ENCODE measurements at places on chromosomes 12 and 14. TPM values are rescaled to one million over a fixed set of nuclear protein-coding genes. Genes with fewer than 3 reads are reported as not detected.
A peak's percentile ranks its signal among the peaks of the same experiment; 100 is the strongest.

GRCh38 chr14:37202812-37203211, 5.1 kb downstream of the MIPOL1 start:
- no peak for DNase-seq

GRCh38 chr12:30934811-30935210, 8.3 kb downstream of the TSPAN11 start:
- no peak for DNase-seq

DNA sequence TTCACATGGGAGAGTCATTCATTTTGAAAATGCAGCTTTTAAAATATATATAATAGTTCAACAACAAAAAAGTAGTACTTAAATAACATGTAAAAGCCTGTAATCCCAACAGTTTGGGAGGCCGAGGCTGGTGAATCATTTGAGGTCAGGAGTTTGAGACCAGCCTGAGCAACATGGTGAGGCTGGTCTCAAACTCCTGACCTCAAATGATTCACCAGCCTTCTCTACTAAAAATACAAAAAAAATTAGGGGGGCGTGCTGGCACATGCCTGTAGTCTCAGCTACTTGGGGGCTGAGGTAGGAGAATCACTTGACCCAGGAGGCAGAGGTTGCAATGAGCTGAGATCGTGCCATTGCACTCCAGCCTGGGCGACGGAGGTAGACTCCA, 256.3 kb upstream of the RGS6 start:
- DNase-seq, result no peak

DNA sequence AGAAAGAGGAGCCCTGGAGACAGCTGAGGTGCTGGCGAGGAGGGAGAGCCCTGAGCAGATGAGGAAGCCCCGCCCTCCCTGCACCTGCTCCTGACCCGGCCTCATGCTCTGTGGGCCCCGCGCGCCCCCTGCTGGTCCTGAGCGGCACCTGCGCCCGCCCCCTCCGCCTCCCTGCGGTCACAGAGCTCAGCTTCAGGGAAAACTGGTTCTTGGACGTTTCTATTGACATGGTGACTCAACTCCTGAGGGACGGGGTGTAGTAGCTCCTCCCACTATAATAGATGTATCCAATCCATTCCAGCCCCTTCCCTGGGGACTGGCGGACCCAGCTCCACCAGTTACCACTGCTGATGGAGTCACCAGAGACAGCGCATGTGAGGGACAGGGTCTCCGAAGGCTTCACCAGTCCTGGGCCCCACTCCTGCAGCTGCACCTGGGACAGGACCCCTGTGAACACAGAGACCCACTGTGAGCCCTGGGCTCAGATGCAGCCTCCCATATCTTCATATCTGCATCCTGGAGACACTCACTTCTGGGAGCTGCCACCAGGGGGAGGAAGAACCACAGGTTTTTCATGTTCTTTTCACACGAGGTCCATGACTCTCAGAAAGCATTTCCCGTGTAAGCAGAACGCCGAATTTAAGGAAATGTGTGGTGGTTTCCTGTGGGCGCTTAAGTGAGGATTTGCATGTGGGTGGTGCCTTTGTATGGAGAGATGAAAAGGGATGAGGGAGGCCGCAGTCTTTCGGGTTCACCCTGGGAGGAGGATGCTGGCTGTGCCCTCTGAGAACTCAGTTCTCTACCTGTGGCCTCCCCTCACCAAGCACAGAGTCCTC, 1346.4 kb downstream of the TMEM121 start:
- peak; percentile 79 for DNase-seq

- DNase-seq, result no peak
Observed at GRCh38 chr12:59452259-59452658, 143.6 kb upstream of the SLC16A7 start.

- no peak for DNase-seq
Observed at GRCh38 chr12:114767906-114768722, 84.1 kb upstream of the TBX3 start.

GRCh38 chr14:90732718-90733117, 83.5 kb downstream of the TTC7B start:
- no peak for DNase-seq

- DNase-seq, result peak; percentile 34
Observed at GRCh38 chr14:68939181-68939892, 39.8 kb downstream of the ACTN1 start.

- DNase-seq, result peak; percentile 69
Observed at GRCh38 chr12:112906712-112907414, at the start of gene OAS1. Gene OAS1 (plus strand): TSS chr12:112906962. CDS start chr12:112907040, 78 bp downstream.

- no peak for DNase-seq
Observed at GRCh38 chr14:50600849-50601248, 40.9 kb downstream of the ATL1 start.

- no peak for DNase-seq
Observed at GRCh38 chr14:90424075-90424474, 27.2 kb downstream of the CALM1 start.

DNA sequence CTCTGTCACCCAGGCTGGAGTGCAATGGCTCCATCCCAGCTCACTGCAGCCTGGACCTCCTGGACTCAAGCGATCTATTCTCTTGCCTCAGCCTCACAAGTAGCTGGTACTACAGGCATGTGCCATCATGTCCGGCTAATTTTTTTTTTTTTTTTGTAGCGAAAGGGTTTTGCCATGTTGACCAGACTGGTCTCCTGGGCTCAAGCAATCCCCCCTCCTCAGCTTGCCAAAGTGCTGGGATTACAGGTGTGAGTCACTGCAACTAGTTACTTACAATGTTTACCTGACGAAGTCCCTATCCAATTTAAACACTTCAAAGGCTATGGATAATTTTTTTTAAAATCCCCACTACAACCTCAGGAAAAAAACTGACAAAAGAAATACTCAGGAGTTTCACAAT, 1.8 kb downstream of the KRR1 start:
- no peak for DNase-seq

DNA sequence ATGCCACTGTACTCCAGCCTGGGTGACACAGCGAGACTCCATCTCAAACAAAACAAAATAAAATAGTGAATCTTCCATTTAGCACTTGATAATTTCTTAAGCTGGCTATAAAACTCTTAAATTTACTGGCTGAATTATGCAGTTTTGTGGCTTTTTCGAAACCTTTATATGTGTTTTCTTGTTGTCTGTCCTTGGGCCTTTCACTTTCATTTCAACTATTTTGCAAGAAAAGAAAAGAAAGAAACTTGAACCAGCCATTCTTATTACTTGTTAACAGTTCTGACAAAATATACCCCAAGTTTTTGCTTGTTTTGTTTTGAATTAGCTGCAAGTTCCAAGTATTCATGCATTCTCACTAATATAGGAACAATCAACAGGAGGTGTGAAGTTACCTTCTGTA, 42.8 kb downstream of the PRICKLE1 start:
- DNase-seq, result no peak

DNA sequence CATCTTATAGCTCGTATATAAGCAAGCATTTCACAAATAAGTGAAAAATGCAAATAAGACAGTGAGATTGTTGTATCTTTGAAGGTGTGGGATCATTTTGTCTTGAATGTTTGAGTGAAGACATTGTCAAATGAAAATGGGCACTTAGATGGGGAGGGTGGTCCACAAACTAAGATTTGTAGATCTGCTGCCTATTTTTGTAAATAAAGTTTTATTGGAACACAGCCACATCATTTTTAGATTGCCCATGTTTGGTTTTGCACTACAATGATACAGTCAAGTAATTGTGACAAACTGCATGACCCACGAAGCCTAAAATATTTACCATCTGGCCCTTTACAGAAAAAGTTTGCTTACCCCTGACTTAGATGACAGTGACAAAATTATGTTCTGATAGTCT, 156.7 kb downstream of the PAH start:
- DNase-seq, result no peak

DNA sequence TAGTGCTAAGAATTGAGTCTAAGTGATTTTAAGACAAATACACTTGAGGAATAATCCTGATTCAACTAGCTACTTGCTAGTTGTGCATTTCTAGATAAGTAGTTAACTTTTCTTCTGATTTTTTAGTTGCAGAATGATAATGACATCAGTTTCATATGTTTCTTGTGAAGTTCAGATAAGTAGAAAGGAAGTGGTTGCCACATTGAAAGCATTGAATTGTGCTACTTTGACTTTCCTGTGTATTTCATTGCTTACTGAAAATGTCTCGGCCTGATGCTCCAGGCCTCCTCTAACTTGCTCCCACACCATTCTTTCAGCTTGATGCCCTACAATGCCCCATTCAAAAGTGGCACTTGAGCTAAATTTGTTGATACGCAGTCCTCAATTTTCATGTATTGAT, 980.0 kb downstream of the TMTC2 start:
- DNase-seq, result no peak

DNA sequence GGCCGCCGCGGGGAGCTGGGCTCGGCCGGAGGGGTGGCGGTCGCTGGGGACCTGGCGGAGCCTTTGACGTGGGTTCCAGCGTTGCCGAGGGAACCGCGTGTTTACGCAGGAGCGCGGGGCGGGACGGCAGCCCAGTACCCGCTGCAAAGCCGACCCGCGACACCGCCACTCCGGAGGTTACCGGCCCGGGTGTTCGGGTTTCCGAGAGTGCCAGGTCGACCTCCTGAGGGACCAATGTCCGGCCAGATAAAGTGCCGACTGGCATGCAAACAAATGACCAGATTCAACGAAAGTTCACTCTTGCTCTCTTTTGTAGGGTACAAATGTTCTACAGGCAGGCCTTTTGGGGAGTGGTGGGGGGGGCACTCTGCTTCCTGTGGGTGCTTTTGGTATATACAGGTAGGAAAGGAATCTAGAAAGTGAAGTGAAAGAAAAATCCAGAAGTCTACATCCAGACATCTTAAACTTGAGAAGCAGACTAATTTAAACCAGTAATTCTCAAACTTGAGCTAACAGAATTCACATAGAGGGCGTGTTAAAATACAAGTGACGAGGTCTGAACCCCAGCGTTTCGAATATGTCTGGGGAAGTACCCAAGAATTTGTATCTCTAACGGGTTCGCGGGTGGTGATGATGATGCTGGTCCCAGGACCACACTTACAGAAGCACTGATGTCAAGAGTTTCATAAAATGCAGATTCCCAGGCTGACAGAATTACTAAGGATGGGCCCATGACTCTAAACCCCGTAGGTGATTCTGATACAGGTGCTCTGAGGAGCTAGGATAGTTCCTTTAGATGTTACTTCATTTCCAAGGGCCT, at the start of gene GPR135:
Gene GPR135 (minus strand): TSS at position 65 of the 820 bp plus-strand sequence. CDS start 154 bp downstream, outside the sequence.
- DNase-seq, result no peak

- DNase-seq, result no peak
Observed at GRCh38 chr12:108123402-108123801, 5.7 kb upstream of the WSCD2 start.

DNA sequence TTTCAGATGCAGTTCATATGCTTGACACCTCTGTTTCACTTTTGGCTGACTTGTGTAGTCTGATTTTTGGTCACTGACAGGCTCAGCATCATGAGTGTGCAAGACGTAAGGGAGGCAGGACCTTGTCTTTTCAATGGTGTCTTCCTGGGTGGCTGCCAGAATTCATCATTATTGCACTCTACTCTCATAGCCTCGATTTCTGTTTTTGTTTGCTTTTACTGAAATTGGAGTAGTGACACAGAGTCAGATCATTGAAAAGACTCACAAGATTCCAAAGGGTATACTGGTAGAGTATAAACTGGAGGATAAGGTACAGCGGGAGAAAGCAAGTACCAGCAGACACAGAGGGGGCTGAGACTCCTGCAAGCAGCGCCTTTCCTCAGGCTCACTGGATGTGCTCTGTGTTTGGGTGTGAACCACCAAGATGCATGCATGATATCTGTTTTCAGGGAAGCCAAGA, 126.3 kb upstream of the FGD4 start:
- DNase-seq, result peak; percentile 42

DNA sequence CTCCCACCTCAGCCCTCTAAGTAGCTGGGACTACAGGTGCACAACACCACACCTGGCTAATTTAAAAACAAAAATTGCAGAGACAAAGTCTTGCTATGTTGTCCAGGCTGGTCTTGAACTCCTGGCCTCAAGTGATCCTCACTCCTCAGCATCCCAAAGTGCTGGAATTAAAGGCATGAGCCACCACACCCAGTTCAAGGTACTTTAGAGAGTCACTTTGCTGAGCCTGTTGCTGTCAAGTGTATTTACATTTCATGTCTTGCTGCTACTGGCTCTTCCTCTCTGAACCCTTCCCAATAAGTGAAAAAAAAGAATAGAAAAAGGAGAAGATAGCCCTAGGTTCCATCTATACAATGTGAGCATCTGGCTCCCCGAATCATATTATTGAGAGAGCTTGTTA, 38.4 kb downstream of the SLCO1A2 start:
- no peak for DNase-seq

- no peak for DNase-seq
Observed at GRCh38 chr12:106415134-106415533, 57.6 kb downstream of the POLR3B start.

DNA sequence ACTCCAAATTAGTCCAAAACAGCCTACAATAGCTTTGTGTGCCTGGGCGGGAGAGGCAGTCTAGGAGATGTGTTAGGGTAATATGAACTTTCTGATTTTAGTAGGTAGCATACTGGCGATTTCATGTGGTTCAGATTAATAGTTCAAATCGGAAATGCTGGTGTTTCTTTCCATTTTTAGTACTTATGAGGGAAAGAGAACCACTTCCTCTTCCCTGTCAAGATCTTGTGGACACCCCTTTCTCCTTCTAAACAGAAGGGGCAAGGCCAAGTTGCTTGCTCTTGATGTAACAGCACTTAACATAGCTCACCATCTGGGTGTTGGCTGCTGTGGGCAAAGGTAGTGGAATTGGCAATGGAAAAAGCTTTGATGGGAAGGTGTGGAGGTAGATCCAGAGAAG, 32.2 kb upstream of the IGF1 start:
- DNase-seq, result no peak

- no peak for DNase-seq
Observed at GRCh38 chr14:51867741-51868140, 7.3 kb downstream of the GNG2 start.

DNA sequence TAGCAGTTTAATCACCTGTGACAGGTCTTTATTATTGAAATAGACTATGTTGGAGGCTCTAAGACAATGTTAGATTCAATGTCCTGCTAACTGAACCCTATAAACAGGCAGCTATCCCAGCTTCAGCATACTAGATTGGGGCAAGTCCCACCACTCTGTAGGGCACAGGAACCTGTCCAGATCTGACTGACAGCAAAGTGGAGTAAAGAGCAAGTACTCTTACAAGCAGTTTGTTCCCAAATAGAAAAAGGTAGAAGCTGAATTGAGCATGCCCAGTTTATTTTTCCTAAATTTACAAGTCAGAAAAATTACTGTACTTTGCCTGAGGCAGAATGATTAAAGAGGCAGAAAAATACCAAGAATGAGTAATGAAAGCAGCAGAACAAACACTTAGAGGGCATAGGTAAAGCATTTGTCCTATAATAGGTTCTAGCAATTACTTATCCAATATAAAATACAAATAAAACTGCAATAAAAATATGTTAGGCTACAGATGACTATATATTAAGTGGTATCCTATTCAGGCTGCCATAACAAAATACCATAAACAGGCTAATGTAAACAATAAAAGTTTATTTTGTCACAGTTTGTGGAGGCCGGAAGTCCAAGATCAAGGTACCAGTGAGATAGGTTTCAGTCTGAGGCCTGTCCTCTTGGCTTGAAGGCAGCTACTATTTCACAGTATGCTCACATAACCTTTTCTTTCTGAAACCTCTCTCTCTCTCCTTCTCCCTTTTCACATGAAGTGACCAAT, 868.2 kb downstream of the C12orf50 start:
- DNase-seq, result no peak

- no peak for DNase-seq
Observed at GRCh38 chr12:989751-990660, 1.0 kb upstream of the ERC1 start.

HCAR2 gene
- total RNA-seq, result 8.5 TPM

GOLGA5 gene
- total RNA-seq, result 17.1 TPM

IL26 gene
- not detected for total RNA-seq

LIN7A gene
- total RNA-seq, result 14.9 TPM

POTEM gene
- total RNA-seq, result not detected

ATG2B gene
- total RNA-seq, result 34.8 TPM

PEBP1 gene
- total RNA-seq, result 54.0 TPM
